Glomerular endothelial cell (primary cell): ENCODE measurements at places on chromosomes 7 and 10. TPM values are rescaled to one million over a fixed set of nuclear protein-coding genes. Genes with fewer than 3 reads are reported as not detected.

GRCh38 chr7:18315241-18315640 lies 180.3 kb upstream of the HDAC9 start:
- no peak for DNase-seq

DNA sequence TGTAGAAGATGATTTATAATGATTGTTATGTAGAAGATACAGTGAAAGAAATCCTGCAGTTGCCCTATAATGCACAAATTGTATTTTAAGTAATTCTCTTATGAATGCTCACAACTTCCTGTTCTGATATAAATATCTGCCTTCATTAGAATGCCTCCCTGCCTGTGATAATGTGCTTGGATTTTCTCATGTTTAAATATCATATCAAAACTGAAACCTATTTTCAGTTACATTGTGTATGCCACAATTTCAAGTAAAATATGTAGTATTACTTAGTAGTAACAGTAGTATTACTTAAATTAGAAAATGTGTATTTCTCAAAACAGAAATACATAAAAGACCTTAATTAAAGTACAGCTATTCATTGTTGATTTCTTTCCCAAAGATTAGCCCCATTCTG lies 41.1 kb upstream of the TFEC start:
- no peak for DNase-seq

Gene ANKMY2
- total RNA-seq, result 7.8 and 9.2 TPM in 2 replicates

DNA sequence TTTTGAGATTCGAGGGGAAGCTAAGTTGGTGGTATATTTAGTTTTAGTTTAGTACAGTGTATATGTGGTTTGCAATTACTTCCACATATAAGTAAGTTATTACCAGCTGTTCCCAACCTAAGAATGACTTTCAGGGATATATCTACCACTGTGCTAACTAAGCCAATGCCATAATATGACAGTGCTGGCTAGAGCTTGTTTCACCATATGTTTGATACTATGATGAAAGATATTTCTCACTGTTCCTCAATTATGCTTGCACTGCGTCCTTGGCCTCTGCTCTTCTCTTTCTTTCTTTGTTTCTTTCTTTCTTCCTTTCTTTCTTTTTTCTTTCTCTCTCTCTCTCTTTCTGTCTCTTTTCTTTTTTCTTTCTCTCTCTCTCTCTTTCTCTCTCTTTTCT lies 113.8 kb upstream of the SKAP2 start:
- no peak for DNase-seq

DNA sequence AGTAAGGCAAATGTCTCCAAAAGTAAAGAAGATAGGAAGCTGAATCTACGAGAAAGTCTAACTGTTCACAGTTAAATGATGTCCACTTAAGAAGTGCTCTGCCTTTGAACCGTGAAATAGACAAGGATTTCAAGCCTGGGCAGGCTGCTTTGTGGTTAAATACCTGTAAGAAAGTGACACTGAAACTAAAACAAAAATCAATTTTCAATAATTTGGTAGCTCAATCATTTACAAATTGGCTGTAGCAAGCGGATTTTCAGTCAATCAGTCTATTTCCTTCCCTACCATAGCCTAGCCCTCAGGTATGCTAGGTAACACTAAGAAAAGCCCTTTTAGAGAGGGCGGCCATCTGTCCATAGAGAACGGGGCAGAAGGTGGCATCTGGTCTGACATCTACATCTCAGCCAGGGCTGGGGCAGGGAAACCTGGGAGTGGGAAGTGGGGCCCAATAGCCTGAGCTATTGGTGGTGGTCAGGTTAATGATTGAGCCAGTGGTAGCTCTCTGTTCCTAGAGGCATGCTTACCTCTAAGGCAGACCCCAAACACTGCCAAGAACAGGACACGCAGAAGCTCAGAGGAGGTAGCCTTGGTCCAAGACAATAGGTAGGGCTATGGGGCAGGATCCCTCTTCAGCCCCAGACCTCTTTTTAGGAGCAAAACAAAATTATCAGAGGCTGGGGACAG lies 223.2 kb downstream of the CCSER2 start:
- no peak for DNase-seq

Gene NME8
- total RNA-seq, result not detected in 2 replicates

Gene CRHR2
- not detected in 2 replicates for total RNA-seq

- no peak for DNase-seq
These were observed 9.7 kb upstream of the ZFAND2A start for GRCh38 chr7:1169409-1170368.

DNA sequence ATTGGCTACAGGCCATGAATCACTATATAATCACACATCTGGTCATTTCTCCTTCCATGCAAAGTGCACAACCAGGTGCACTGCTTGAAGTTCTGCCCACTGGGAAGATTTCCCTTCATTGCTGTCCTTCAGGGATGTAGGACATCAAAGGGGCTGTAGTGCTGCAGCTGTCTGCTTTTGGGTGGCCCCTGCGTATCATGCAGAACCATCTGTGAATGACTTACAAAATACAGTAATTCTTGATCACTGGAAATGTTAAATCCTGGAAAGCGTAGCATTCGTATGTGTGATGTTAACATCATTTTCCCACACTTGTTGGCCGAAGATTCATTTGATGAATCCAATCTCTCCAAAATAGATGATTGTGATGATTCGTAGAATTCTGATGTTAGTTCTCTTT lies 22.4 kb downstream of the AKR1C3 start:
- no peak for DNase-seq

Gene TMEM236
- 0.18 and 0.48 TPM in 2 replicates for total RNA-seq

DNA sequence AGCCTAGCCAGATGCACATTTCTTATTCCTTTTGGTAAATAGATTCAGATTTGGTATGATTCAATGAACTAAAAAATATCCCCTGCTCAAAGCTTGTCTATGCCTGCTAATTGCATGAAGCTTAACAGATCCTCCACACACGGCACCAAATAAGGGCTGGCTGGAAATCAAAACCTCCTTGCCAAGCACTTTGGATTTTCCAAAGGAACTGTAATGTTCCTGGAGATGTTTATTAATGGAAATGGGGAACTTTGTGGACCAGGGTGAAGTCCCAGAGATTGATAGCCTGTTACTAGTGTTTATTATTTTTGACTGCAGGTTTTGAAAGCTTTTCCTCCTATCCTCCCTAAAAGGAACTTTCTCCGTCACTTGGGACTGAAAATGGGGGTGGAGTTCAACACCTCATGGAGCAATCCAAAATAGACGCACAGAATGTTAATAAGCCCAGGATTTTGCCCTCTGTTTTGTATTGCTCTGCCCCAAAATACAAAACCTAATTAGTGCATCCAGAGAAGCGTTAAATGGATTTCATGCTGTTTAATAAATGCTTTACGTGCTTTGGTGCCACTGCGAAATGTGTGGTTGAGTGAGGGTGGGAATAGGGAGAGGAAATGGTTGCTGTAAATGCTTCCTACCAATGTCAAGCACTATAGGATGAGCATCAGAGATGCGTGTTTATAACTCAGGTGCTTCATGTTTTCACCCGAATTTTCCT lies 1027.7 kb downstream of the LRMDA start:
- DNase-seq, result no peak

Gene TMEM196
- total RNA-seq, result not detected in 2 replicates

Gene ZNF467
- 3.9 and 6.8 TPM in 2 replicates for total RNA-seq

Gene BICC1
- 8.8 and 22.9 TPM in 2 replicates for total RNA-seq

Gene ANKRD1
- total RNA-seq, result 168 and 436 TPM in 2 replicates

Gene LEP
- total RNA-seq, result not detected in 2 replicates

- no peak for DNase-seq
These were observed 73.9 kb downstream of the IGF2BP3 start for GRCh38 chr7:23396222-23397015.

- no peak for DNase-seq
These were observed 12.2 kb upstream of the DUSP5 start for GRCh38 chr10:110485541-110485940.

Gene CRYGN
- not detected in 2 replicates for total RNA-seq

DNA sequence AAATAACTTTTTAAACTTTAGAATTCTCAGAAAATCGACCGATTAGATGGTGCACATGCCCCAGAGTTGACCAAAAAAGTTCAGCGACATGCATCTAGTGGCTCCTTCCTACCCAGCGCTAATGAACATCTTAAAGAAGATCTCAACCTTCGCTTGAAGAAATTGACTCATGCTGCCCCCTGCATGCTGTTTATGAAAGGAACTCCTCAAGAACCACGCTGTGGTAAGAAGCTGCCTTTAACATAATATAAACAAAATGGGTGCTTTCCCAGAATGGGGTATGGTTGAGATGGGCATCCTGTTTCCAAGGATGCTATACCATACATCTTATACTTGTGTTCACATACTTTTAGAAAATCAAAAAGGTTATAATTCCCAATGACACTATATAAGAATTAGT lies 24.6 kb downstream of the GLRX3 start:
- no peak for DNase-seq

DNA sequence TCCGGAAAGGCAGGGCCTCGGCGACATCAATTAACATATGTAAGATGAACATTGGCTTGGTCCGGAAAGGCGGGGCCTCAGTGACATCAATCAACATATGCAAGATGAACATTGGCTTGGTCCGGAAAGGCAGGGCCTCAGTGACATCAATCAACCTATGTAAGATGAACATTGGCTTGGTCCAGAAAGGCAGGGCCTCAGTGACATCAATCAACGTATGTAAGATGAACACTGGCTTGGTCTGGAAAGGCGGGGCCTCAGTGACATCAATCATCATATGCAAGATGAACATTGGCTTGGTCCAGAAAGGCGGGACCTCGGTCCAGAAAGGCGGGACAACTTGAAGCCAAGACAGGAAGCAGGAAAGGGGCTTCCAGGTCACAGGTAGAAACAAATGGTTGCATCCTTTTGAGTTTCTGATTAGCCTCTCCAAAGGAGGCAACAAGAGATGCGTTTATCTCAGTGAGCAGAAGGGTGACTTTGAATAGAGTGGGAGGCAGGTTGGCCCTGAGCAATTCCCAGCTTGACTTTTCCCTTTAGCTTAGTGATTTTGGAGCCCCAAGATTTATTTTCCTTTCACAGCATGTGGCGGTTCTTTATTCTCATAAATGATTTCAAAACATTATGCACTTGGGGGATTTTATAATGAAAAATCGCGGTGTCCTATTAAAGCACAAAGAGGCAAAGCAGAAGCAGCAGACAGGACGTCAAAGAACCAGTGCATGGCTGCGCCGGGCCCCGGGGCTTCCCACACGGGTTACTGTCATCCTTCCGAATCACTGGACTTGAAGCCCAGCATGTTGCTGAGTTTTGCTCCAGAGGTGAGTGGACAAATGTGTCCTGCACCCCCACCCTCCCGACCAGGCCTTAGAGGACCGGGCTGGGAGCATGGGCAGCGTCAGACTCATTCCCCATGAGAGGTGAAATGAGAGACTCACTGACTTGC lies 43.1 kb upstream of the EN2 start:
- no peak for DNase-seq

DNA sequence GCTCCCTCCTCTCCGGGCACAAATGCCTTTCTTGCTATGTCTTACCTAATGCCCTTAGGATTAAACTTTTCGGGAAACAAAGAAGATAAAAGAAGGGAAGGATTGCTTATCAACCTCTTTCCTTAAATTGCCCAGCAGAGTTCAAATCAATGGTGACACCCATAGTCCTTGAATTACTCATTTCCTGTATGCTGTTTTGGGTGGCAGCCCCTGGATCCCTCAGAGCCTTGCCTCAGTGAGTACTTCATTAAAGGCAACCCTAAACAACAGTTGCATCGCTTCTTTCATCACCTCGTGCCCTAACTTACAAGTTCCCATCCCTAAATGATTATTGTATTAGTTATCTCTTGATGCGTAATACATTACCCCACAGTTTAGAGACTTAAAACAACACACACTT lies 31.6 kb upstream of the WAPL start:
- DNase-seq, result no peak

Gene VSTM4
- 0.15 and 0.35 TPM in 2 replicates for total RNA-seq

Gene DTX2
- total RNA-seq, result 20.4 and 27.3 TPM in 2 replicates

- no peak for DNase-seq
These were observed 82.9 kb upstream of the PDGFA start for GRCh38 chr7:602341-603141.

Gene ZNF503
- total RNA-seq, result 12.4 and 14.8 TPM in 2 replicates

Gene TFR2
- total RNA-seq, result 0.29 TPM in 1 of 2 replicates, not detected in the other

- no peak for DNase-seq
These were observed 259.0 kb upstream of the GHITM start for GRCh38 chr10:83880252-83880791.

Gene SFRP4
- total RNA-seq, result 0.39 TPM in 1 of 2 replicates, not detected in the other

Gene C7orf33
- not detected in 2 replicates for total RNA-seq

DNA sequence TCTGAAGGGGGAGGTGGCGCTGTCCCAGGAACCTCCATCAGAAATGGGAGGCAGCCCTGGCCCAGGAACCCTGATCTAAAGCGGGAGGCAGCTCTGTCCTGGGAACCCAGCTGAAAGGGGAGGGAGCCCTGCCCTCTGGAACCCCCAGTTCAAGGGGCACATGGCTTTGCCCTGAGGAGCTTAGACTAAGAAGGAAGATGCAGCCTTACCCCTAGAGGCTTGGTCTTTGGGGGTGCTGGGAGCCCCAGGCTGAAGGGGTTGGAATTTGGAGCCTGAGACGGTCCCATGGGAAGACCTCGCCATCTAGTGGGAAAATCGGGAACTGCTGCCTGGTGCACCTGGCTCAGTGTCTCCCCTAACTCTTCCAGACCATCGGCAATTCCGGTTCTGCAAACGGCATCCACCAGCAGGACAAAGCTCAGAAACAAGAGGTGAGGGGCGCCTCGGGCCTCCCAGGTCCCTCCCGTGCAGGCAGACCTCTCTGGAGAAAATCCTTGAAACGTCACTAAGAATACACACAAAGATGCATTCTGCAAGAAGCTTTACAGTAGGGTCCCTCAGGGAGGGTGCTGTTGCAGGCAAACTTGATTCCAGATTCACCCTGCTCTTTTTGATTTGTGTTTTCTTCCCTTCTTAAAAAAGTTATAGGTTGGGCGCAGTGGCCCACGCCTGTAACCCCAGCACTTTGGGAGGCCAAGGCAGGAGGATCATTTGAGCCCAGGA lies 52.4 kb upstream of the GTF2IRD1 start:
- DNase-seq, result no peak

DNA sequence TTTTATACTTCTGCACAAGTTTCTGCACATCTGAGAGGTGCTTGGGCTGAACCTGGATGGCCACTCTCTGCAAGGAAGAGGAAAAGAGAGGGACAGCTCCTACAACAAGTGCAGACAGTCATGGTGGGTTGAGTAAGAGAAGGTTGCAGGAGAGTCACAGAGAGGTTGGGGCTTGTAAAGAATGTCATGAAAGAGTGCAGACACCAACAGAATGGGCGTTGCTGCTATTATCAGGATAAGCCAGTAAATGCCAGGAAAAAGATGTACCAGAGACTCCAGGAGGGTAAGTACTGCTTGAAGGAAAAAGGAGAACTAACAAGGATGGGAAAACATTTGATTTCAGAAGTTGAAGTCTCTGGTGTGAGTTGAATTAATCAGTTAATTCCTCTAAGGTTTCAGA lies 77.8 kb upstream of the NRP1 start:
- no peak for DNase-seq

GRCh38 chr7:37385787-37386186 lies 62.9 kb downstream of the ELMO1 start:
- DNase-seq, result no peak

Gene MKRN1
- total RNA-seq, result 31.8 and 39.3 TPM in 2 replicates

- no peak for DNase-seq
These were observed 39.4 kb upstream of the PHF14 start for GRCh38 chr7:10934292-10934691.
